EL (cell line): ENCODE measurements at places on chromosomes 4 and X.

DNA sequence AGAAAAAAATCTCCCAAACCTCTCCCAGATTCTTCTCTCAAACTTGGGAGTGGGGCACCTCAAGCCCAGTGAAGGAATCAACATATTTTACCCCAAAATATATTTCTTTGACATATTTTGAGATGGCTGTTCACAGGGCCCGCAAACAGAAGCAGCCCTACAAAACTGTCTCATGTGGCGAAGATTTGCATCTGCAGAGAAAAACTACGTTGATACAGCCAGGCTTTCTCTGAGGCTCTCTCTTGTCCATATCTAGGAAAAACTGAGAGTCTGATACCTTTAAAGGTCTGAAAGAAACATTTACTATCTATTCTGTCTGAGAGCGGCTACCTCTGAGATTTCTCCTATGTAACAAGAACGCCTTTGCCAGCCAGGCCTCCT is 23.3 kb upstream of the TMSB4X start:
- no peak for DNase-seq

GRCh38 chr4:41258783-41259182 is 2.1 kb downstream of the UCHL1 start:
- DNase-seq: peak; percentile 73

DNA sequence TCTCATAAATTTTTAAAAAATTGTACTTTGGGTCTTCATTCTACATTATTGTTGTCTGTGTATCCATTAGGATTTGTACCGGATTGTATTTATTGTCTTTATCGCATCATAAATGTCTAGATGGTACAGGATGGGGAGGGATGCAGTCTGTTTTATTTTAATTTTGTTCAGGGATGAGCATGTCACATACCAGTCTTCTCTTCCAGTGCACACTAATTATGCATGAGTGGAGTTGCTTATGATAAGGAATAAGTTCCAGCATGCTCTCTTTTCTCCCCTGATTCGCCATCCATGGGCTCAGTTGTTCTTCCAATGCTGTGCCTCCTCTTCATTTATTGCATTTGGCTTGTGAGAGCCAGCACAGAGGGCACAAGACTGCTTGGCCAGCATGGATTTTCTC is 54.3 kb downstream of the PPEF1 start:
- no peak for DNase-seq

GRCh38 chr4:136664988-136665387 is 867.3 kb downstream of the PCDH18 start:
- peak; percentile 38 for DNase-seq

- no peak for DNase-seq
These were observed 19.9 kb upstream of the ENPP6 start for GRCh38 chr4:184237612-184238011.

GRCh38 chr4:137471895-137472294 is 60.4 kb downstream of the PCDH18 start:
- DNase-seq: peak; percentile 1

DNA sequence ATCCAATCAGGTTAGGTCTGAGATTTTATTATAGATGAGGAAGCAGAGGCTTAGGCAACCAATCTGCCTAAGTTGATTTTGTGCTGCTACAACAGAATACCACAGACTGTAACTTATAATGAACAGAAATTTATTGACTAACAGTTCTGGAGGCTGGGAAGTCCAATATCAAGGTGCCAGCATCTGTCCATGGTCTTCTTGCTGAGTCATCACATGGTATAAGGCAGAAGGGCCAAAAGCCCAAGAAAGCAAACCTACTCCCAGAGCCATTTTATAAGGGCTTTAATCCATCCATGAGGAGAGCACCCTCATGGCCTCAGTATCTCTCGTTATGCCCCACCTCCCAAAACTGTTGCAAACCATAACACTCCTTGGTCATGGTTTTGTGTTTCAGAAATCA is 55.8 kb downstream of the GPAT3 start:
- no peak for DNase-seq

DNA sequence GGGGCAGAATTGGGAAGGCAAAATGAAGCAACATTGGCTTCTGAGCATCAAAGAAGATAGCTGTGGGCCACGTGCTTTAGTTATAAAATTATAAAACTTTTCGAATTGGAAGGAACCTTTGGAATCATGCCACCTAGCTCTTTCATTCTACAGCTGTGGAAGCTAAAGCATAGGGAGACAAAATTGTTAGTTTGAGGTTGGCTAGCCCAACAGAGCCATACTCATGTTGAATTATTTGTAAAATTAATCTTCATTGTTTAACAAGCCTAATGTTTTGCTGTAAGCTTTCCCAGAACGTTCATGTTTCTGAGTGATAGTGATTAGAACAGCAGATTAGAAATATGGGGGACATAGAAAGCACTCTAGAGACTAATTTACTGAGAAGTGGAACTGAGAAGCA is 35.9 kb downstream of the HHIP start:
- no peak for DNase-seq

- no peak for DNase-seq
These were observed 121.9 kb upstream of the ANK2 start for GRCh38 chr4:112927544-112927943.
